ENCODE measurements at places on chromosomes 2 and 18.
A peak's percentile ranks its signal among the peaks of the same experiment; 100 is the strongest.

DNA sequence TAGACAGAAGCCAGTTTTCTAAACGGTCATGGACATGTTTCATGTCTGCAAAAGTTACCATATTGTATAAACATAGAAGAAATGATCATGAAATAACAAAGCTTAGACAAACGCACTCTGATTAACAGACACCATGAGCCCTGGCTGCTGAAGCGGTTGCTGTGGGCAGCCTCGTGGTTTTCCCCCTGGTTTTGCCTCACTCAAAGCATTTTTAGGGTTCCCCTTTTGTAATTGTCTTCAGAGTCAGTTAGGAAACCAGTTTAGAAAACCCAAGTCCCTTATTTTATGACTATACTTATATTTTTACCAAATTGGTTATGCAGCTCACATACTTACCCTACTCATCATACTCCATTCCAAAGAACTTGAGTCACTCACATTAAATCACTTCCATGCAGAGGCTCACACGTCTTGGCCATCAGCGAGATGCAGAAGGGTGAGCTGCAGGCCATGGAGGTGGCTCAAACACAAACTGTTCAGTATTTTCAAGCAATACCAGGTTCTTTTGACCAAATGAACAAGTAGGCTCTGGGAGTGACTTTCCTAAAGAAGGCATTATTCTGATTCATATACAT is 105.6 kb upstream of the SALL3 start:
- DNase-seq, result no peak

- DNase-seq, result no peak
Measured at GRCh38 chr18:35030277-35030989, 10.8 kb upstream of the MAPRE2 start.

- DNase-seq, result peak; percentile 32
Measured at GRCh38 chr2:189698020-189698887, 23.8 kb downstream of the ANKAR start.

DNA sequence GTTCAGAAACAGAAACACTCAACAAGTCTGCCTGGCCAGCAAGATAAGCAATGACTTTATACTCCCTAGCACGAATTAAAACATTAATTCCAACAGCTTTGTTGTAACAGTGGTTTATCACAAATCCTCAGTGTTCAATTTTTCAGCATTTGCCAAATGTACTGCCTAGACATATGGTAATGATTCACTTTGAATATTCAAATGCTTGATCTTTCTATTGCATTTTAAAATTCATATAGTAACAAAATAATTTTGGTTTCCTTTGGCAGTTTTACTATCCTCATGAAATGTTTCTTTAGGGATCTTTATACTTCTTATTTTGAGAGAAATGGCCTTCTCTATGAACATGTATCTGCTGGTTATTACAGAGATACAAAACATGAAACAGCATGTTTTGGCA is 851.8 kb upstream of the NXPH2 start:
- DNase-seq, result no peak

- peak; percentile 34 for DNase-seq
Measured at GRCh38 chr2:197108758-197109157, 182.3 kb upstream of the PGAP1 start.
